ENCODE measurements at places on chromosomes 7 and 10.

- peak; percentile 58 for DNase-seq
Measured at GRCh38 chr7:47669178-47669891, 87.4 kb upstream of the TNS3 start.

DNA sequence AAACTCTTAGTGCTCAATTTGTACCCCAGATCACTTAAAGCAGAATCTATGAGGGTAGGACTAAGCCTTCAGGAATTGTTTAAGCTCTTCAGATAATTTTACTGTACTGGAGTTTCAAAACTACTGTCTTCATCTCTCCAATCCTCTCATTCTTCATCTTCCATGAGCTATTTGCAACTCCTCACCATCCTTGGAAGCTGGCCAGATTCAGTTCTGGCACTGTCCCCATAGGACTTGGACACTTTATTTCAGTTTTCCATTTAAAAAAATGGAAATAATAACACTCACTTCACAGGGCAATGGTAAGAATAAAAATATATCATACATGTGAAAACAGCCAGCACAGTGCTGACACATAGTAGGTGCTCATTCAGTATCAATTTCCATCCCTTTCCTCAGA, 74.6 kb downstream of the PPP1R17 start:
- no peak for DNase-seq

DNA sequence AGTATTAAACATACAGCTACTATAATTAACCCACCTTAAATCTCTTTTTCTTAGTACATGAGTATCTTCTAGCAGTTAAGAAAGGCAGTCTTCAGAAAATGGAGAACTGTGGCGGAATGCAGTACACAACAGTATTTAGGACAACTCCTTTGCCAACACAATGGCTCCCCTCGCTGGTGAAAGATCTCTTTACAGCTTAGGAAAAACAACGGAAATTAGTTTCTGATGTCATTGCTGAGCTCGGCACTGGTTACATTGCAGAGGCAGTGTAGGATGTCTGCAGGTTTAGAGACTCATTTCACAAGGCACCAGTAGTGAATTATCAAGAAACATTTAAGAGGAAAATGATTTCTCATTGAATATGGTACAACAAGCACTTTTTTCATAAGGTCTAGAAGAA, 43.4 kb downstream of the GLRX3 start:
- DNase-seq, result peak; percentile 8

DNA sequence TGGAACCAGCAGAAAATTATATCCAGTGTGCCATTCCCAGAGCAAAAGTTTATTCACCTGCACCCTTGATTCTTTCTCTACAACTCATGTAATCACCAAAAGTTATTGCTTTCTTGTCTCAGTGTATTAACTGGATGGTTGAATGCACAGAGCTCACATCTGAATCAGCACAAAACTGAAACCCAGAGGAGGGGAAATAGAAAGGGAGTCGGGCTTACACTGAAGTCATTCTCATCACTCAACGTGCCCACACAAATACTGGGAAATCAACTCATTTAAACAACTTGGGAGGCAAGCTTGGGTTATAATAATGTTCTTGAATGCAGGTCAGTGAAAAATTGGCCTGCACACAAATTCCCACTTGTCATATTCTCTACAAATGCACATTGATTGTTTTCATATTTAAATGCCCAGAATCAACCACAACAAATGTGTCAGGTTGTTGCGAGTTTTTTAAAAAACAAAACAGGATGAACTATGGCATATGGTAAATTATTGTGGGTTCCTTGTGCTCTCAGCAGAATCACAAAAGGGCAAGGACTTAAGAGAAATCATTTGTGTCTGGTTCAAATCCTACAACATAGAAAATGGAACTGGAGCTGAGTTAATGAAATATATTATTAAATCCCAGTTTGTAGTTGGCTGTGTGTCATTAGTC, 125.9 kb upstream of the NOBOX start:
- no peak for DNase-seq

GRCh38 chr7:143321242-143321641, 5.3 kb downstream of the CLCN1 start:
- no peak for DNase-seq

DNA sequence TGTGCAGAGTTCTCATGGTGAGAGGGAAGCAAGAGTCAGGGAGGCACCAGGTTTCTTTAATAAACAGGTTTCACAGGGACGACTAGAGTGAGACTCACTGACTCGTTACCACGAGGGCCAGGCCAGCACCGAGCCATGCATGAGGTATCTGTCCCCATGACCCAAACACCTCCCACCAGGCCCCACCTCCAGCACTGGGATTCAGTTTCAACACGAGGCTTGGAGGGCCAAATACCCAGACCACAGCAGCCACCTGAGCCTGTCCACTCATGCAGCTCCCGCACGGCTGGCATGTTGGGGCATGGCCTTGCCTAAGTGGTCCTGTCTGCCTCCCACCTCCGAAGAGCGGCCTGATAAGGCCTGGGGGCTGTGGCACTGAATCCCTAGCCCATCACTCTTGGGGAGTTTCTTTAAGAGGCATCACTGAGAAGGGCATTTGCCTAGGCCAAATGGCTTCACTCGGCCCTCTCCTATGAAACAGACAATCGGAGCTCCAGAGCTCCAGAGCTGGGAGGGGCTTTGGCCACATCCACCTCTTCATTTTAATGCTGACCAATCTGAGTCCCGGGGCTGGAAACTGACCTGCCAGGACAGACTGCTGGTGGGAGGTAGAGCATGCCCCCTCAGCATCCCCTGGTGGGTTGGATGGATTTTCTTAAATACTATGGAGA, 157.8 kb downstream of the DNAJB6 start:
- DNase-seq, result no peak

Measured in epithelial cell of prostate (primary cell).